Glutamatergic neuron (in vitro differentiated cells): ENCODE measurements at places on chromosomes 7 and 10. TPM values are rescaled to one million over a fixed set of nuclear protein-coding genes. Genes with fewer than 3 reads are reported as not detected.

- H3K27me3 ChIP-seq = no peaks in the 10 kb centered on the region
- DNase-seq = no peak
- H3K36me3 ChIP-seq = no peaks in the 10 kb centered on the region
- no peak overlapping the region for H3K4me3 ChIP-seq
- H3K27ac ChIP-seq = no peak overlapping the region
These were observed 32.6 kb downstream of the USP6NL start for GRCh38 chr10:11578802-11579255.

DNA sequence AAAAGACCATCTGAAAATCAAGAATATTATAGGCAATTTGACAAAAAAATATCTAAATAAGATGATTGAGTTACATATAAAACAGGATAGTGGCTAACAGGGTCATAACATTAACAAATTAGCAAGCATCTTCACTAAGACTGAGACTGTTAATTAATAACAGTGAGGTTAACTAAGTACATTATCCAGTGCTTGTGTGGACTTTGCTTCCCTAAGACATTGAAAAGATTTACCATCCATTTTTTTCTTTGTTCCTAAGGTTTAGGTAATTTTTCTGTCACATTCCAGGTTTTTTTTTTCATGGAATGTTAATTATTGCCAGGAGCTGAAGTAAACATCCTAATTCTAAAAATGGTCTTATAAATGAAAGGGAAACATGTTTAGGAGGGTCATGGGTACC is 227.6 kb downstream of the ANKRD7 start:
- no peak for DNase-seq
- no peak overlapping the region for H3K4me3 ChIP-seq
- H3K4me1 ChIP-seq = no peaks in the 10 kb centered on the region
- no peaks in the 10 kb centered on the region for H3K36me3 ChIP-seq
- no peaks in the 10 kb centered on the region for H3K27me3 ChIP-seq

GRCh38 chr10:15802375-15802949 is 57.8 kb downstream of the MINDY3 start:
- H3K27ac ChIP-seq = no peak overlapping the region
- H3K4me3 ChIP-seq = no peak overlapping the region
- peaks cover 4% of the 10 kb centered on the region for H3K4me1 ChIP-seq
- no peak for DNase-seq
- peaks cover 2% of the 10 kb centered on the region for H3K27me3 ChIP-seq
- no peaks in the 10 kb centered on the region for H3K36me3 ChIP-seq

DNA sequence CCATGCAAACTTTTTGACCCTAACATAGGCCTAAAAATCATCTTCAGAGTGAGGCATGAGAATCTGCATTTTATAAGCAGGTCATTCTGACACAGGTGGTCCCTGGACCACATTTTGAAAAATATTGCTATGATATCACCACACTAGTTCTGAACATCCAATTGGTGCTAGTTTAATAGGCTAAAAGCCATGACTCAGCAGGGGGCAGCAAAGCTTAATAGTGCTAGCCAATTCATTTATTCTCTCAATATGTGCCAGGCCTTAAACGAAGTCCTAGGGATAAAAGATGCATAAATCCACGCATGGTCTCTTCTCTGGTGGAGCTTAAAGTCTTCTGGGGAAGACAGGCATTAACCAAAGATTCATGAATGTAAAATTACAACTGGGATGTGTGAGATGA is 10.2 kb upstream of the SLC25A28 start:
- no peaks in the 10 kb centered on the region for H3K36me3 ChIP-seq
- H3K27ac ChIP-seq = no peak overlapping the region
- H3K4me1 ChIP-seq = no peaks in the 10 kb centered on the region
- H3K4me3 ChIP-seq = no peak overlapping the region
- DNase-seq = no peak

Gene ANKRD7
- total RNA-seq = not detected
